Cardiac muscle cell (in vitro differentiated cells and primary cell): ENCODE measurements at places on chromosomes 12 and 14. TPM values are rescaled to one million over a fixed set of nuclear protein-coding genes. Genes with fewer than 3 reads are reported as not detected.

The CCNT1 gene
- 17.6 and 20.4 TPM in 2 replicates for total RNA-seq

The SLC35F4 gene
- 0.42 TPM in 1 of 2 replicates, not detected in the other for total RNA-seq

The IFNG-AS1 gene
- total RNA-seq = 0.07 TPM in 1 of 2 replicates, not detected in the other

The KRT85 gene
- total RNA-seq = 0.12 TPM in 1 of 2 replicates, not detected in the other

The FAM90A1 gene
- 0.18 and 0.28 TPM in 2 replicates for total RNA-seq

The PACS2 gene
- total RNA-seq = 96.3 and 144 TPM in 2 replicates

The CIDEB gene
- total RNA-seq = not detected in 2 replicates

The FAR2 gene
- 0.42 and 1.6 TPM in 2 replicates for total RNA-seq

The SYNE2 gene
- total RNA-seq = 59.6 and 95.2 TPM in 2 replicates

The SALL2 gene
- total RNA-seq = 56.8 and 74.6 TPM in 2 replicates

DNA sequence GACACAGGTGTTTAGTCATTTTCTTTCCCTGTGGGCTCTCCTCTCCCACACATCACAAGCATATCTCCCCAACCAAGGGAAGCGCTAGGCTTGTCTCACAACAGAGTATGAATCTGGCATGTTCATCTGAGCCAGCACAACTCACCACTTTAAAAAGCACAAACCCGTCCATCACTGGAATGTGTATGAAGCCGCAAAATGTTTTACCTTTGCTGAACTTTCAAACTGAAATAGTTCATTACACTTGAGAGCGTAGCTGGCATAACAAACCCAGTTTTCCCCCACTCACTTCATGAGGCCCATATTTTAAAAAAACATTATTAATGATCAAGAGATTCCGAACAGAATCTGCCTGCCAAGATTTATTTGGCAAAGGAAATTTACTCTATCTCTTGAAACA is 15.8 kb downstream of the NID2 start:
- H3K4me3 ChIP-seq = no peak overlapping the region
- peak overlapping the region; percentile 85 for H3K27ac ChIP-seq
- H3K27me3 ChIP-seq = no peaks in the 10 kb centered on the region
- H3K4me1 ChIP-seq = peaks cover 57% of the 10 kb centered on the region
- peaks cover 40% of the 10 kb centered on the region for H3K36me3 ChIP-seq

- H3K27me3 ChIP-seq = no peaks in the 10 kb centered on the region
- H3K4me3 ChIP-seq = no peak overlapping the region
- no peak for DNase-seq
- no peaks in the 10 kb centered on the region for H3K36me3 ChIP-seq
Measured at GRCh38 chr12:99121546-99121945, 476.5 kb downstream of the APAF1 start.

GRCh38 chr12:45613296-45613695 is 116.2 kb upstream of the ARID2 start:
- no peaks in the 10 kb centered on the region for H3K36me3 ChIP-seq
- H3K27ac ChIP-seq = no peak overlapping the region
- no peak for DNase-seq
- H3K4me1 ChIP-seq = no peaks in the 10 kb centered on the region
- no peaks in the 10 kb centered on the region for H3K27me3 ChIP-seq

GRCh38 chr12:103848917-103849491 is 8.0 kb upstream of the NT5DC3 start:
- no peaks in the 10 kb centered on the region for H3K36me3 ChIP-seq
- H3K4me1 ChIP-seq = no peaks in the 10 kb centered on the region
- no peak for DNase-seq
- no peak overlapping the region for H3K4me3 ChIP-seq

DNA sequence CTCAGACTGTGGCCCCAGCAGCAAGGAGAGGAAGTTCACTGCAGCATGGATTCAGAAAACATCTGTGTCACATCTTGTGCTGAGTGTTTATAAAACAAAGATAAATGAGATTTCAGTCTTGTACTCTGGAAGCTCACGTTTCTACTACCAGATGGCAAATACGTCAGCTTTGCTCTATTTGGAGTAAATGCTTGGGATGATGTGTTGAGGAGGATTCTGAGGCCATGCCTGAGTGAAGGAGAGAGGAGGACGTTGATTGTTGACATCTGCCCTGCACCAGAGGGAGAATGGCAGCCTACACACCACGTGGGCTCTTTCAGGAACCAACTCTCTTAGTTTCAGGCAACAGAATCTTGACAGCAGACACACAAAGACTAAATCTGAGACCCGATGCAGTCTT is 188.9 kb downstream of the TMEM132C start:
- no peaks in the 10 kb centered on the region for H3K36me3 ChIP-seq
- H3K27me3 ChIP-seq = no peaks in the 10 kb centered on the region
- H3K27ac ChIP-seq = no peak overlapping the region

DNA sequence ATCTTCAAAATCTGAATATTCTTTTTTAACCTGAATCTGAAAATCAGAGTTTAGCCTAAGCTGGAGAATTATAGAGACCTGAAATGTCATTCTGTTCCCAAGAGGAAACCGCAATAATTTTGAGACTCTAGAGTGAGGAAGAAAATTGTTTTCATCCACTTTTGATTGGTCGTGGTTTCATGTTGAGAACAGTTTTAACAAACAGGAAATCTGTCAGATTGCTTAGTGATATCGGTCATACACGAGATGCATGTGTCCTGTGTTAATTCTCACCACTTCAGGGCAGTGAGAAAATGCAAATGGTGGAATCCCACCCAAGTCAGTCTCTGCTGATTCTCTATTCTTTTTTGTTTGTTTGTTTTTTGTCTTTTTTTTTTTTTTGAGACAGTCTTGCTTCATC is 1498.5 kb upstream of the TMEM132C start:
- H3K4me3 ChIP-seq = no peak overlapping the region
- no peak overlapping the region for H3K27ac ChIP-seq
- no peak for DNase-seq
- H3K4me1 ChIP-seq = no peaks in the 10 kb centered on the region

GRCh38 chr12:94954948-94955592 is 48.4 kb downstream of the NDUFA12 start:
- no peak overlapping the region for H3K4me3 ChIP-seq
- H3K4me1 ChIP-seq = peaks cover 7% of the 10 kb centered on the region
- H3K36me3 ChIP-seq = no peaks in the 10 kb centered on the region

DNA sequence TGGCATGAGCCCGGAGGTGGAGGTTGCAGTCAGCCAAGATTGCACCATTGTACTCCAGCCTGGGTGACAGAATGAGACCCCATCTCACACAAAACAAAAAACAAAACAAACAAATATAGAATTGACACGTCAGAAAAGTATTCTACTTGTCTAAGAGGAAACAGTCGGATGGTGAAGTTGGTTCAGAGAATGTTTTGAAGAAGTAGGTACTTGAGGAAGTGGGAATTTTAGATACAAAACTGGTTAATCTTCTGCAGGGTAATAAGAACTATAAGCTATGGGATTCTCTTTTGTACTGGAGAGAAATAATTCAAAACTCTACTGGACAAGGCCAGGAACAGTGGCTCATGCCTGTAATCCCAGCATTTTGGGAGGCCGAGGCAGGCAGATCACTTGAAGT is 14.6 kb upstream of the TCTN1 start:
- no peak overlapping the region for H3K27ac ChIP-seq
- no peaks in the 10 kb centered on the region for H3K27me3 ChIP-seq
- H3K4me1 ChIP-seq = no peaks in the 10 kb centered on the region
- DNase-seq = no peak
- H3K4me3 ChIP-seq = no peak overlapping the region

DNA sequence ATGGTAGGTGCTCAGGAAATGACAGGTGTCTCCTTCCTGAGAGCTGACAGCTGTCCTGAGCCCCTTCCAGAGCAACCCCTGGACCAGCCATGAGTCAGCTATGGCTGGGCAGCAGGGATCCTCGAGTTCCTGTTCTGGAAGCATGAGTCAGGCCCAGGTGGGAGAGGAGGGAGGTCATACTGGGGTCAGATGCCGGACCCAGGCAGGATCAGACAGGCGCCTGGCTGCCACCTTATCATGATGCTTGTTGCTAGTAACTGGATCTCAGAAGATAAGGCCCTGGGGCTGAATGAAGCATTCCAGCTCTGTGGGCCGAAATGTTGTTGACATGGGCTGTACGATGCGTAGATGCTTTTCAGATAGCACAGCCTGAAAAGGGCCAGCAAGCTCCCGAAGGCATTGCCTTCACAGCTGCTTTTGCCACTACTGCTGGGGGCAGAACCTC is 17.4 kb upstream of the KRT7 start:
- H3K27ac ChIP-seq = no peak overlapping the region
- H3K27me3 ChIP-seq = peaks cover 21% of the 10 kb centered on the region
- no peak for DNase-seq
- peaks cover 7% of the 10 kb centered on the region for H3K4me1 ChIP-seq
- no peaks in the 10 kb centered on the region for H3K36me3 ChIP-seq

- DNase-seq = no peak
- H3K4me1 ChIP-seq = no peaks in the 10 kb centered on the region
- H3K27me3 ChIP-seq = no peaks in the 10 kb centered on the region
- H3K4me3 ChIP-seq = no peak overlapping the region
- no peaks in the 10 kb centered on the region for H3K36me3 ChIP-seq
- H3K27ac ChIP-seq = no peak overlapping the region
Measured at GRCh38 chr12:125050446-125050845, 14.8 kb upstream of the AACS start.

DNA sequence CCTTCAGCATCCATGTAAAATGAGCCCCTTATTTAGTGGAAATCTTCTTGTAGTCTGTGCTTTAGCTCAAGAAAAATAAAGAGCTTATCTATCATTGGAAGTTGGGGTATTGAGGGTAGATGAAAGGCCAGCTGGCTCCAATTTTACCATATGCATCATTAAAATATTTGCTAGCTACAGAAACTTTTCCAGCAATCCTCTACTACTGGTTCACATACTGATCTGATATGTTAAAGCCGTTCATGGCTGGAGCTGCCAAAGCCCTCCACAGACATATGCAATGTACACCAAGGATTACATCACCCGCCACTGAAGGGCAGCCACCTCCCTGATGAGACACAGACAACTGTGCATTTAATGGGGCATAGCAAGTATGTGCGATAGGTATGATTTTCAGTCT is 1205.3 kb downstream of the GALC start:
- H3K4me3 ChIP-seq = no peak overlapping the region
- H3K27ac ChIP-seq = no peak overlapping the region
- no peaks in the 10 kb centered on the region for H3K36me3 ChIP-seq
- DNase-seq = peak; percentile 79
- H3K4me1 ChIP-seq = no peaks in the 10 kb centered on the region

- no peak for DNase-seq
- peaks cover 12% of the 10 kb centered on the region for H3K36me3 ChIP-seq
Measured at GRCh38 chr14:104757238-104757585, 4.3 kb downstream of the SIVA1 start.

DNA sequence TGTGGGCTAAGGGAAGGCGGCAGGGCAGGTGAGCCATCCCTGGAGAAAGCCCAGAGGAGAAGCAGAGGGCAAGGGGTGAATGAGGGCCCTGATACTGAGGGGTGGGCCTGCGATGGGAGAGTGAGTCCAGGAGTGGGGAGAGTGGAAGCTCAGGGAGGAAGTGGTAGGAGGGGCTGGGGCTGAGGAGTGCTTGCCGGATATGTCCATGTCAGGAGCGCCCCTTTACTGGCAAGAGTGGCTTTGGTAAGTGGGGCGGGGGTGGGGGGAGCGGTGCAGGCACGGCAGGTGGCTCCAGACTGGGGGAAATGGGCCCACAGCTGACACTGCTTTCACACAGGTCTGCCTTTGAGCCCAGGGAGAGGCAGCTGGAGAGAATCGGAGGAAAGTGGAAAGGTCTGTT is 86.4 kb upstream of the GPR68 start:
- H3K27me3 ChIP-seq = peaks cover 99% of the 10 kb centered on the region
- H3K36me3 ChIP-seq = no peaks in the 10 kb centered on the region
- no peak overlapping the region for H3K4me3 ChIP-seq

DNA sequence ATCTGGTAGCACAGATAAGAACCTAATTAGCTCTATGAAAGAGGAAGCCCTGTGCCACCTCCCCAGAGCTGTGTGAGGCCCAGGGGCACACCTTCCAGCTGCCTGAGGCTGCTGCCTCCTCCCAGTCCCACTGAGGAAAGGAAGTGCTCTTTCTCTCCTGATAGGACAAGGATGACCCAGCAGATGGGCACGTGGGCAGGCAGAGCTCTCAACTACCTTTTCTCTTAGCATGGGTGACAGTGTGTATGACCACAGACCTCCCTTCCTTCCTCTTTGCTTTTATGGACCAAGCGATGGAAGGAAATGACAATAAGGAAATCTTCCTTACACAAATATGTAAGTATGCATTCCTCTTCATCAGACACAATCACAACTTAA is 127.6 kb upstream of the AMIGO2 start:
- H3K27me3 ChIP-seq = no peaks in the 10 kb centered on the region
- H3K4me1 ChIP-seq = no peaks in the 10 kb centered on the region
- H3K4me3 ChIP-seq = no peak overlapping the region
- H3K36me3 ChIP-seq = no peaks in the 10 kb centered on the region

DNA sequence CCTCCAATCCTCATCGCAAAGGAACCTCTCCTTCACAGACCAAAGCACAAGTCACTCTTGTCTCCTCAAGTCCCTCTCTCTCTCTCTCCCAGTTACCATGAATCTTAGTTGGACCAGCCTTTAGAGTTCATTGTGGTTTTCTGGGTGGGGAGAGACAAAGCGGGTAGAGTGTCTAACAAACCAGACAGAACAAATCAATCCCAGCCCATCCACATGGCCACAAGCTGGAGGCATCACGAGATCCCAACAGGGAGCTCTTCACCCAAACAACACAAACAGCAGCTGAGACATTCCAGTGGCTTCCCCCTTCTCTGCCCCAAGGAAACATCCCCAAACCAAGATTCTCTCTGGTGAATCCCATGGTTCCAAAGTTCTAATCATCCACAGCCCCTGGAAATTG is 22.4 kb downstream of the ACTN1 start:
- DNase-seq = no peak
- no peaks in the 10 kb centered on the region for H3K36me3 ChIP-seq
- no peaks in the 10 kb centered on the region for H3K27me3 ChIP-seq
- H3K4me3 ChIP-seq = no peak overlapping the region
- H3K4me1 ChIP-seq = peaks cover 29% of the 10 kb centered on the region

- no peaks in the 10 kb centered on the region for H3K27me3 ChIP-seq
- H3K36me3 ChIP-seq = no peaks in the 10 kb centered on the region
- peaks cover 9% of the 10 kb centered on the region for H3K4me1 ChIP-seq
- H3K4me3 ChIP-seq = no peak overlapping the region
- DNase-seq = peak; percentile 40
Measured at GRCh38 chr14:103836976-103837725, 10.2 kb downstream of the PPP1R13B start.

GRCh38 chr12:44904321-44904720 is 28.2 kb upstream of the NELL2 start:
- no peak overlapping the region for H3K4me3 ChIP-seq
- H3K36me3 ChIP-seq = no peaks in the 10 kb centered on the region
- no peak overlapping the region for H3K27ac ChIP-seq
- no peaks in the 10 kb centered on the region for H3K27me3 ChIP-seq
- H3K4me1 ChIP-seq = no peaks in the 10 kb centered on the region

GRCh38 chr12:106455111-106455510 is 97.6 kb downstream of the POLR3B start:
- no peak overlapping the region for H3K4me3 ChIP-seq
- H3K4me1 ChIP-seq = no peaks in the 10 kb centered on the region
- peaks cover 5% of the 10 kb centered on the region for H3K36me3 ChIP-seq

DNA sequence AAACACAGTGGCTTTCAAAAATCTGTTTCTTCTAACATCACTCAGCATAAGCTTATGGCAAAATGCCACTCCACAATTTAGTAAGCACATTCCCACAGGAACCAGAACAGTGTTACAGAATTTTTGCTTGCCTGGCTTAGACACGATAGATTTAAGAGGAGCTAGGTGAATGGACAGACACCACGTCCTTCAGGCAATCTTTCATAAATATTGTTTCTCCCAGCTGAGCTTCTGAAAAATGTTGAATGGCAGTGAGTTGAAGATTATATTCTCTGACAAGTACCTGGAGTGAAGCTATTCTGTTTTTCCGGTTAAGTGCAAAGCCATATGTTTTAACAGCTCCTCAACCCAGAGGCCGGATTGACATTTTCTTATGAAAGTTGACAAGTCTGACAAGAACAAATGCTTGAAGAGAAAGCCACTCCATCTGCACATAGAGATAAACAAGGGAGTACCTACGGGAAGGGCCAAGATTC is 102.0 kb downstream of the FSCB start:
- no peaks in the 10 kb centered on the region for H3K27me3 ChIP-seq
- no peak for DNase-seq
- peaks cover 3% of the 10 kb centered on the region for H3K4me1 ChIP-seq
